Stimulated activated CD8-positive, alpha-beta memory T cell treated with anti-CD3 and anti-CD28 coated beads, Interleukin-4, amount 100 ng/mL, for 1 hour (primary cell): ENCODE measurements at places on chromosomes 1 and 21.

GRCh38 chr1:101257500-101258325 is 20.9 kb downstream of the S1PR1 start:
- DNase-seq = no peak

DNA sequence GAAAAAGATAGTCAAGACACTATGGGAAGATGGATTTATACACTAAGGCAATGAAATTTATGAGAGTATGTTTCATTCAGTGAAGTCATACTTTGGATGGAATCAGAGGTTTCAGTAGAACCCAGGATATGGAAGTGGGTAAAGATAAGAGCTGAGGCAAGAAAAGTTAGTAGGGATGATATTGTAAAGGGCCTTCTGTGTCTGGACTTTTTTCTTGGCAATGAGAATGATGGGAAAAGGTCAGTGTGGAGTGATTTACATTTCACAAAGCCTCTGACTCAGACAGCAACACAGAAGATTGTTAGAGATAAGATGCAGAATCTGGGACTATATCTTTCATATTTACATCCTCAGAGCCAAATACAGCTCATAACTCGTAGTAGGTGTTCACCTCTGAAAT is 32.1 kb downstream of the SH3BGR start:
- DNase-seq = no peak

DNA sequence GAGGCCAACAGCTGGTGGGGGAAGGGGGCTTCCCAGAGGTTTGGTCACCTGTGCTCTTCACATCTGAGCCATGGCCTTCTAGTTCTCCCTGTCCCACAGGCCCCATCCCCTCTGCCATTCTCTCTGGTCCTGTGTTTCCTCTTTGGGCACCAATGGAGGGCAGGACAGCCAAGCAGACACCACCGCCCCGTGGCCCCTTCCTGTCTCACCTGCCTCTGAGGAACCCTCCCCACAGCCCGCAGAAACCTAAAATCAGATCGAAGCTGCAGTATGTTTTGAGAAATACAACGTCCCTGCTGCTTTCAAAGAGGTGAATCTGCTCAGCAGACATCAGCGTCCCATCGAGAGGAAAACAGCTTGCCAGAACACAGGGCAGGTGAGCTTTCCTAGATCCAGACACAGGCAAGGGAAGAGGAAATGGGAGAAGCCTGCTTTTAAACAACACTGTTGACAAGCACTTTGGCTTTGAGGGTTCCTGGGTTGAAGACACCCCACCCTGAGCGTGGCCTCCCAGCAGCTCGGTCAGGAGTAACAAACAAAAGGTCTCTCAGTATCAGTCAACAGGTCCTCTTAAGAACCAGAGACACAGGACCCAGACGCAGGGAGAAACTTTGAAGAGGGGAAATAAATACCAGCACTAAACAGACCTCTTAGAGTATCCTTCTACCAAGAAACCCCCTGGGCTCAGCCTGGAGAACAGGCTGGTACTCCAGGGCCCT is 2.3 kb downstream of the PANK4 start:
- peak; percentile 29 for DNase-seq

- no peak for DNase-seq
Measured at GRCh38 chr1:114040273-114041015, 61.2 kb downstream of the OLFML3 start.

- DNase-seq = no peak
Measured at GRCh38 chr1:115265099-115265498, 73.0 kb downstream of the NGF start.

- no peak for DNase-seq
Measured at GRCh38 chr1:15833069-15833679, 14.3 kb upstream of the SPEN start.

- no peak for DNase-seq
Measured at GRCh38 chr1:82604524-82604923, 803.8 kb downstream of the ADGRL2 start.

DNA sequence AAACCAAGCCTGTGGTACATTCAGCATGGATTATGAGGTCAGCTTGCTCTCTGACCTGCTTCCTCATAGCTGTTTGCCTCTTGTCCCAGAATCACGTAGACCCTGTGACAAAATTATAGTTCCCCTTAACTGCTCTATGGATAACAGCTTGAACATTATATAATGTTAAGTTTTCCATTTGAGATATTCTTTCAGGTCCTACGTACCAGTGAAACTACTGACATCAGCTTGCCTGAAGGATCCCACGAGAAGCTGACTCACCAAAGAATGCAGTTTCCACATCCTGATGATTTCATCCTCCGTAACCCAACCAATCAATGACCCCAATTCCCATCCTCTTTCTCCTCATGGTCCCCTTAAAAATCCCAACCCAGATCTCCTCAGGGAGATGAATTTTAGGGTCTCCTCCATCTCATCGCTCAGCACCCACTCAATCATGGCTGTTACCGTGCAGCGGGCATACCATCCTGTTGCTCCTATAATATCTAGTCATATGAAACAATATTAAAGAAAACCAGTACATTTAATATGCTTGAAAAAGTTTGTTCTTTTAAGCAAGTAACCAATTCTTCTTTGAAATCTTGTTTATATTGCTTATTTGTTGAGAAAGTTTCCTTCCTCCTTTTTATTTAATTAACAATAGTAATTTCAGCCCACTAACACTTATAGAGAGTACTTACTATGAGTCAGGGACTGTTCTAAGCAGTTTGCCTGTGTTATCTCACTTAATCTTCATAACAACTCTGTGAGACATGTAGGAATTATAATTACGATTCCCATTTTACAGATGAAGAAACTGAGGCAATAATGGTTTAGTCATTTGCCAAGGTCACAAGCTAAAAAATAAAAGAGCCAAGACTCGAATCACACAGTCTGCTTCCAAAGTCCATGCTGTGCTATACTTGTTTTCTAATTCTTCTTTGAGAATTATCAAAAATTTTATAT is 27.4 kb downstream of the CHML start:
- DNase-seq = no peak

- no peak for DNase-seq
Measured at GRCh38 chr21:35818597-35818996, 241.7 kb downstream of the SETD4 start.

- DNase-seq = no peak
Measured at GRCh38 chr1:201024625-201024998, 1.1 kb upstream of the KIF21B start.

GRCh38 chr1:115725600-115725999 is 42.9 kb downstream of the CASQ2 start:
- DNase-seq = no peak

GRCh38 chr1:152777510-152778137 is 2.7 kb downstream of the LCE1F start:
- DNase-seq = no peak

GRCh38 chr1:193771596-193771995 is 585.2 kb upstream of the B3GALT2 start:
- no peak for DNase-seq

DNA sequence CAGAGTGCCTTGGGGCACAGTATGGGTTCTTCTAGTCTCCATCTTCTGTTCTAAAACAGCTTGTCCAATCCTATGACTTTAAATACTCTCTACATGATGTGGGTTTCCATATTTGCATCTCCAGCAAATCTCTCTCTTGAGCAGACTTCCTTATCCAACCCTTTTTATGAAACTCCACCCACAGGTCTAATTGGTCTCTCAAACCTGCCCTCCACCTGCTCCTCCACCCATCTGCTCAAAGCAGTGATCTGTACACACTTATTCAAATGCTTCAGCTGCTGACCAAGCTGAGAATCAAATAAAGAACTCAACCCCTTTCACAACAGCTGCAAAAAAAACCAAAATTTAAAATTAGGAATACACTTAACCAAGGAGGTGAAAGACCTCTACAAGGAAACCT is 11.5 kb downstream of the MCOLN2 start:
- DNase-seq = no peak

- no peak for DNase-seq
Measured at GRCh38 chr1:89873288-89873687, 52.5 kb downstream of the LRRC8D start.

- no peak for DNase-seq
Measured at GRCh38 chr1:231194476-231194842, 32.6 kb downstream of the TRIM67 start.

GRCh38 chr1:183628537-183628936 is 7.0 kb downstream of the ARPC5 start:
- DNase-seq = no peak

DNA sequence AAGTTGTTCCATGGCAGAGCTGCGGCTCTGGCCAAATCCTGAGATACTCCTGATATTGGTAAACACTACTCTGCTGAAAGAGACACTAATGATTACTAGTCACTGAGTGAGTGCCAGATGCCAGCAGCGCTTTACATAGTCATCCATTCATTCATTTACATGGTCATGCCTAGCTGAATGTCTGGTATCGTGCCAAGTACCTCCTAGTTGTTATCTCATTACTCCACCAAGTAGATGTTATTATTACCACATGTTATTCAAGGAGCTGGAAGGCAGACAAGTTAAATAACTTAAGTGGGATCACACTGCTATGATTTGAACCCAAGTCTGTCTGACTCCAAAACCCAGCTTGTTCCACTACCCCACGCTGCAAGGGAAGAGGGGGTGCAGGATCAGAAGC is 4.7 kb downstream of the OLFML2B start:
- DNase-seq = no peak

DNA sequence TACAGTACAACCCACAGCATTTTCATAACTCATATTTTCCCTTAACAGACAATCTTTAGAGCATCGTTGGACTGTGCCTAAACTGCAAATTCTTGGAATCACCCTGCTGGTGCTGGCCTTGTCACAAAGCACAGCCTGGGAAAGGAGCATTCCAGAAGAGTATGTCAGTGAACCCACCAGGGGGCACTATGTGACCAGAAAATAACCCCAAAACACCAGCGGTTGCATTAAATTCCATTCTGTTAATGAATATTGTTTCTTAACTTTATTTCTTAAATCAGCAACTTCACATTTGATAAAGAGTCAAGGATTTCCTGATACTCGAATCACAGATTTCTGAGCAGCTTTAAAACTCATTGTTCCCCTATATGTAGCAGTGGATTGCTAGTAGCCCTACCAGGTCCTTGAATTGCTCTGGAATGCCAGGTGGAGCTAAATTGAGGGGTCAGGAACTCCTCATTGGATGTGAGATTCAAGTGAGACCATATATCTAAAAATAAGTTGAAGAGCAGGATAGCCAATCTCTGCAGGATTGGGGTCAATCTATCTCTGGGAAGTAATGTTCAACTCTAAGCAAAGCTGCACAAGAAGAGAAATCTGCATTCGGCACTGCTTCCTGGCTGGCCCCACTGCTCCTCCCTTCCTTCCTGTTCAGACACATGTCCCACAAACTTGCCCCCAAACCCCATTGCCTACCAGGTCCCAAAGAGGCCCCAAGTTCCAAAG is 12.7 kb upstream of the RAB4A start:
- DNase-seq = peak; percentile 41

- DNase-seq = no peak
Measured at GRCh38 chr21:43767984-43768867, 7.9 kb downstream of the CSTB start.

- no peak for DNase-seq
Measured at GRCh38 chr1:30760596-30761324, 3.2 kb upstream of the LAPTM5 start.

DNA sequence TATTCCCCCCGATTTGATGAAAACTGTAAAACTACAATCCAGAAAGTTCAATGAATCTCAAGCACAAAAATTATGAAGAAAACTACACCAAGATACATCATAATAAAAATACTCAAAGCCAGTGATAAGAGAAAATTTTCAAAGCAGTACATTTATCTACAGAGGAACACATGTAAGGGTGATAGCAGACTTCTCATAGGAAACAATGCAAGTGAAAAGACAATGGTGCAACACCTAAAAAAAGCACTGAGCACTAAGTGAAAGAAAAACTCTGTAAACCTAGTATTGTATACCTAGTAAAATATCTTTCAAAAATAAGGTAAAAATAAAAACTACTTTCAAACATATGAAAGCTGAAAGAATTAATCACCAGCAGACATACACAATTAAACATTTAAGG is 76.1 kb upstream of the IRF2BP2 start:
- no peak for DNase-seq

DNA sequence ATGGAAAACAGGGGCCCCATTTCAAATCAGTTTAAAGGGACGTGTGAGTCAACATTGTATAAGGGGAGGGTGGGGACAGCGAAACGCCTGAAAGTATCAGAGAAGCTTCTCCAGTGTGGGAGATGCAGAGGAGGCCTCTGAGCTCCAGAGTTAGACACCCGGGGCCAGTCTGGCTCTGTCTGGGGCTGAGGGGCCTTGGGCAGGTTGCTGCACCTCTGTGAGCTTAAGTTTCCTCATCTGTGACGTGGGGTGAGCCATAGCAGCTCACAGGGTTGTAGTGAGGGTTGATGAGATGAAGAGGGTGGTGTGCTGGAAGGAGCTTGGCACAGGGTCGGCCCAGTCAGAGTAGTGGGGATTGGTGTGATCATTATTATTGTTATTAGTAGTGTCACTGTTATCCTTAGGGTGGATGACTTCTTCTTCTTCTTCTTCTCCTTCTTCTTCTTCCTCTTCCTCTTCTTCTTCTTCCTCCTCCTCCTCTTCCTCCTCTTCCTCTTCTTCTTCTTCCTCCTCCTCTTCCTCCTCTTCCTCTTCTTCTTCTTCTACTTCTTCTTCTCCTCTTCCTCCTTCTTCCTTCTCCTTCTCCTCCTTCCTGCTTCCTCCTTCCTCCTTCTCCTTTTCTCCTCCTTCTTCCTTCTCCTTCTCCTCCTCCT is 282.0 kb downstream of the PTPRU start:
- DNase-seq = no peak

GRCh38 chr1:184945029-184945428 is 29.3 kb downstream of the NIBAN1 start:
- DNase-seq = no peak

- DNase-seq = no peak
Measured at GRCh38 chr21:46160907-46161632, 5.7 kb upstream of the FTCD start.

GRCh38 chr1:110308247-110308646 is 30.9 kb upstream of the RBM15 start:
- no peak for DNase-seq

GRCh38 chr1:235018720-235019444 is 109.8 kb downstream of the TOMM20 start:
- DNase-seq = no peak

DNA sequence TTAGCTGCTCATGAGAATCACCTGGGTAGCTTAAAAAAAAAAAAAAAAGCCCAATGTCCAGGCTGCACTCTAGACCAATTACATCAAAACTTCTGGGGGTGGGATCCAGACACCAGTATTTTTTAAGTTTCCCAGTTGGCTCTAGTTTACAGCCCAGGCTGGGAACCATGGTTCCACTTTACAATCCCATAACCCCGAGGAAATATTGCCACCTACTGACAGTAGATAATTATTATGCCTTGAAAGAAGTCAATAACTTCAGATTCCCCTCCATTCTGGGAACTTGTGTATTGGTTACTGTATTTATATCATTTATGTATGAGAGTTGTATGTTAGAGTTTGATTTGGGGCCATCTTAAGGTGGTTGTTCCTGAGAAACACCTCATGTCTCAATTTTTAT is 100.2 kb downstream of the SPATA46 start:
- DNase-seq = no peak

DNA sequence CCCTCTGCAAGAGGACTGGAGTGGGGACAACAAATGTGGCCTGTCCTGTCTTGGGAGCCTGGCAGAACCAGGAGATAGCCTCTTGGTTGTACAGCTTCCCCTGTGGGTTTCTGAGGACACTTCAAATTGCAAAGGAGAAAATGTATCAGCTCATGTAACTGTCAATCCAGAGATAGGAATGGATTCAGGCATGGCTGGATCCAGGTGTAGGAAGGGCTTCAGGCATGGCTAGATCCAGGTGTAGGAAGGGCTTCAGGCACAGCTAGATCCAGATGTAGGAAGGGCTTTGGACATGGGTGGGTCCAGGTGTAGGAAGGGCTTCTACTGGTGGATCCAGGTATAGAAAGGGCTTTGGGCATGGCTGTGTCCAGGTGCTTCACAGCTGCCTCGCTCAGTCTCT is 30.9 kb downstream of the TP73 start:
- no peak for DNase-seq
